ENCODE measurements at places on chromosomes 2 and 18.
A peak's percentile ranks its signal among the peaks of the same experiment; 100 is the strongest.

GRCh38 chr2:61911510-61911909 lies 6.0 kb downstream of the COMMD1 start:
- no peak for DNase-seq

DNA sequence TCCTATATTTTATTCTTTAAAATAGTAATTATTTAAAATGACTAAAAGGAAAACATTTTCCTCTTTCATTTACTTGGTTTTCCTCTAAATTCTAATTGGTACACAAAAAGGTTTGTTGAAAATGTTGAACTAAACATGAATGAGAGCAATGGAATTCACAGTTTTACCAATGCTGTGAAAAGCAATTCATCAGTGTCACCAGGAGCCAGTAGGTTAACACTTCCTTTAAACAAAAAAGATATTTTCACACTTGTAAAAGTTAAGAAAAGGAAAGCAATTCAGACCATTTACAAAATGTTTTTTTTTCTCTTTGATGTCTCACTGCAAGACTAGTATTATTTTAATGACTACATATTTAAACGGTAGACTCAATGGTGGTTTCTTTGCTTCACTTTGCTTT lies 341.6 kb downstream of the RIT2 start:
- no peak for DNase-seq

- DNase-seq: no peak
Observed at GRCh38 chr18:48668466-48669179, 129.8 kb downstream of the CTIF start.

GRCh38 chr2:112481050-112481527 lies 867 bp upstream of the TTL start:
- DNase-seq: peak; percentile 85

DNA sequence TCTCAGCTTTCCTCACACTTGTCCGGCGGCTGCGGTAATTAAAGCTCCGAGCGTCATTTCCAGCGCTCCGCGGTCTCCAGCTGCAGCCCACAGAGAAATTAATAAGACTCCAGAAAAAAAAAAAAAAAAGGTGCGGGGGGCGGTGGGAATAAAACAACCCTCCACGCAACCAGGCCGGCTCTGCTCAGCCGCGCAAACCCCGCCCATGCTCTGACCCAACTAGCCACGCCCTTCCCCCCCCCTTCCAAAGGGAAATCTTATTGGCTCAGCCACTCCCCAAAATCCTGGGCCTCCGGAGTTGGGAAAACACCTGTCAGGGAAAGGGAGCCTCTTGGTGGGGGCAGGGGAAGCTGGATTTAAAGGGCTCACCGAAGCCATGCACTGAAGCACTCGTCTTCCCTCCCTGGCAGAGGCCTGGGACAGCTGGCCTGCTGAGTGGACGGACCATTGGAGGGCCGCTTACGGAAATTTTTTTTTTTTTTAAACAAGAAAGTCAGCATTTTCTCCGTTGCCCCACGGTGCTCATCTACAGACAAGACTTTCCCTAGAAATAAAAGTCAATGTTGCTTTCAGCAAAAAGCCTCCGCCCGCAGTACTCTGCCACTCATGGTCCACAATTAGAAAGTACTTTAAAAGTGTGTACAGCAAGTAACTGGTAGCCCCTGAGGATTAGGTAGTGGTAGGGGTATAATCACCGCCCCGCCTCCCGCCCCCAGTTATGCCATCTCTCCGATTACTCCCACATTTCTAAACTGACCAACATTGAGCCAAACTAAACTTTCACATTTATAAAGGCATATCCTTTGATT lies 674 bp upstream of the ERBB4 start:
- DNase-seq: no peak

- peak; percentile 39 for DNase-seq
Observed at GRCh38 chr2:584863-585823, 92.1 kb downstream of the TMEM18 start.

- no peak for DNase-seq
Observed at GRCh38 chr18:5619376-5619775, 75.6 kb upstream of the EPB41L3 start.

DNA sequence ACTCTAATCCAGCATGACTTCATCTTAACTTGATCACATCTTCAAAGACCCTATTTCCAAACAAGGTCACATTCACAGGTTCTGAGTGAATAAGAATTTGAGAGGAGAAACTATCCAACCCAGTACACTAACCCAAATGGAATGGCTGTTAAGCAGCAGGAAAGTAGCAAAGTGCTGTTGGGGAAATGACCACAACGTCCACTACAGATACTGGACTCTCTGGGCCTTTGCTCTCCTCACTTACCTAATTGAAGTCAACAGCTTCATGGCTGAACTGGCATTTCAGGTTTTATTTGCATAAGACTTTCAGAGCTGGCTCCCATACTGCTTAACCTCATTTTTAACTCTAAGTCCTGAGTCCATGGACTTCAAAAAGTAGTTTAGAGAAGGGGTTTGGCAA lies 38.0 kb upstream of the ACVR2A start:
- DNase-seq: no peak

DNA sequence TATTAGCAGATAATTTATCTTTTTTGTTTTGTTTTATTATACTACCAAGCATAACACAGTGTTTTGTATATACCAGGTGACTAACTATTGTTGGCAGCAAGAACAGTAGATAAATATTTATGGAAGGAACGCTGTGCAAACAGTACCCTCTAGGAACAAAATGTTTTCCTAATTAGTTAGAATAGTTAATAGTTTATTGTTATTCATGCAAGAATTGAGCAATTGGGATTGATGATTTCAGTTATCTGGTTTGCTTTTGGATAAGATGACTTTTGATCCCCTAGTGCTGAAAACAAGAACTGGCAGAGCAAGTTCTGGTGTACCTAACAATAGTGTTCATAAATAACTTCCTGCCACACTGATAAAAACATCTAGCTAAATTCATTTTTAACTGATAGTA lies 323.3 kb downstream of the TGIF1 start:
- no peak for DNase-seq

DNA sequence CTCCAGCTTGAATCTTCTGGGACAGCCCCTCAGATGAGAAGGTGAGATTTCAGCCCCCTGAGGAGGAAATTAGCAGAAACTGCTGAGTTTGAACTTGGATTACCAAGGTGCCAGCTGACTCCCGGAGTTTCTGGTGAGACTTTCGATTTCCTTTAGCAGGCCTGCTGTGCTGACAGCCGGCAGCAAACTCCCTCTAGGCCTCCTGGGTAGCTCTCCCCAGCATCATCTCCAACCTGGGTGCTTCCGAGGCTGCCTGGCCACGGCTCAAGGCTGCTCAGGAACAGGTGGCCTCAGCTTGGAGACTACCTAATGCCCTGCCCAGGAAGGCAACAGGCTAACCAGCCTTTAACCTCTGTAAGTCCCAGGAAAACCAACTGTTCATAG lies 16.5 kb downstream of the SDC1 start:
- DNase-seq: no peak

DNA sequence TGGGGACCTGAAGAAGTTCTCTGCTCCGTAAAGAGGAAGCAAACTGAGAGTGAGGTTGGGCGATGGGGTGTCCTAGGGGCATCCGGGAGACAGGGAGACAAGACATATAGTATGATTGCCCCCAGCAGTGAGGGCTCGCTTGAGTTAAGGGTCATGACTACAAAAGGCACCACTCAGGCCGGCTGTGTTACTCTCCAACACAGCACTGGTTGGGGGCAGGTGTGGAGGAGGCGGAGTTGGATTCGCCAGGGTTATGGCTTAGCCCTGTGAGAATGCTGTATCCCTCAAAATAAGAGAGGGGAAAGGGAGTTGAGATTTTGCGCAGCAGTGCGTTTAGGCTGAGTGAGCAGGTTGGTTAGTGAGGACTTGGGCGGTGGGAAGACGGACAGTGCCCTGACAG lies 12.0 kb downstream of the DYSF start:
- no peak for DNase-seq

DNA sequence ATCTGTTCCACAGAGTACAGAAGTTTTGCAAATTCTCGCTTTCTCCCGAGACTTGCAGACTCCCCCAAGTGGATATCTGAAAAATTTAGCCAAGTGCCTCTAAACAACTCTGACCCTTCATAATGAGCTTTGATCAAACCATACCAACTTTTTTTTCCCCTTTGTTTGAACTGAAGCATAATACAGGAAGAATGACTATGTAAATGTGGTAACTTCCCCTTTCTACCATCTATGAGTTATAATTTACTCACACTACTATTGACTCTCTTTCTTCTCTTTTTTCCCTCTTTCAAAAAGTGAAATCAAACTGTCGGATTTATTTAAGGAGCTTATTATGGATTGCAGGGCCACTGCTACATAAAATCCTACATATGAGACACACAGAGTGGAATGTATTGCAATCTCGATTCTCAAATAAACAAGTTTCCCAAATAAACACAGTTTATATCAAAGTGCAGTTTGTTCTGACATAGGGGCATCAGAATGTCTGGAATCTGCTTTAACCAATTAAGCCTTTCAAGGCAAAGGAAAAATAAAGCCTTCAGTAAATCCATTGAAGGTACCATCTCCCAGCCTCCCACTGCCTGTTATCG lies 1.4 kb upstream of the ZNF804A start:
- no peak for DNase-seq

- peak; percentile 61 for DNase-seq
Observed at GRCh38 chr18:80171054-80171872, 62.2 kb downstream of the ADNP2 start.

DNA sequence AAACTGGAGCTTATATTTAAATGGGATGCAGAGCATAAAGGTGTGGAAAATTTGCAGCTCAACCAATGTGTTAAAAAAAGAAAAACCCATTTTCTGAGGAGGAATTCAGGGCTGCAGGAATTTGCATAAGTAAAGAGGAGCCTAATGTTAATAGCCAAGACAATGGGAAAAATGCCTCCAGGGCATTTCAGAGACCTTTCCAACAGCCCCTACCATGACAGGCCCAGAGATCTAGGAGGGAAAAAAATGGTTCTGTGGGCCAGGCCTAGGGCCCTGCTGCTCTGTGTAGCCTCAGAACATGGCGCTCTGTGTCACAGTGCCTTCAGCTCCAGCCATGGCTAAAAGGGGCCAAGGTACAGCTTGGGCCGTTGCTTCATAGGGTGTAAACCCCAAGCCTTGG lies 719.7 kb upstream of the ACVR2A start:
- no peak for DNase-seq

DNA sequence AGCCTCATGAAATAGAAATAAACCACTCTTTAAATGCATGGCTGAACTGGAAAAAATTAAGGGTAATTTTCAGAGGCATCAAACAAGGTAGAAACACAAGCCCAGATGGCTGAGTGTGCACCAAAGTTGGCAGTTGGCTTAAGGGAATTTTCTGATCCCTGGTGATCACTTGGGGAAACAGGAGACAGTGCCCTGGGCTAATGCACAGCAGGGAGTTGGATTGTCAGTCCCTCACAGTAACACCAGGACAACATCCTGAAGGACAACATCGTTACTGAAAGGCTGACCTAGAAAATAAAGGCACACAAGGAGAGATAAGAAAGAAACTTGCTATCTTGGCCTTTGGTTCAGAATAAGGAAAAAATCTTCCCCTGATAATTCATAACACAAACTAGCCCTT lies 417.0 kb downstream of the SLC4A3 start:
- no peak for DNase-seq

GRCh38 chr2:113777371-113777770 lies 20.9 kb upstream of the SLC35F5 start:
- DNase-seq: no peak

GRCh38 chr2:208501206-208501605 lies 94.6 kb downstream of the PTH2R start:
- DNase-seq: no peak

DNA sequence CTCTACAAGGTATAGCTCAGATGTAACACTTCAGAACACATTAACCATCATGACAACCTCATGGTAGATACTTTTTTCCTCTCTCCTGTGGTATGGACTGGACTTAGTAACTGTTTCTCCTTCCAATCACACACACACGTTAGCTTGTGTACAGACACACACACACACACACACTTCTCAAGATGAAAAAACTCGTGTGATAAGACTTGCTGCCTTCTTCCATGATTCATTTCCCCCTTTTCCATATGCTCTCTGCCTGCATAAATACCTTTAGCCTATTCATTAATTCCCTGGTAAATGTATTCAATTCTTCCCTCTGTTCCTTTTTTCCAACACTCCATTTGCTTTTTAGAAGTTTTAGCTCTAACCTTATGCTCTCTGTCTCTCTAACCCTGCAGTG lies 118.9 kb upstream of the TANK start:
- no peak for DNase-seq

DNA sequence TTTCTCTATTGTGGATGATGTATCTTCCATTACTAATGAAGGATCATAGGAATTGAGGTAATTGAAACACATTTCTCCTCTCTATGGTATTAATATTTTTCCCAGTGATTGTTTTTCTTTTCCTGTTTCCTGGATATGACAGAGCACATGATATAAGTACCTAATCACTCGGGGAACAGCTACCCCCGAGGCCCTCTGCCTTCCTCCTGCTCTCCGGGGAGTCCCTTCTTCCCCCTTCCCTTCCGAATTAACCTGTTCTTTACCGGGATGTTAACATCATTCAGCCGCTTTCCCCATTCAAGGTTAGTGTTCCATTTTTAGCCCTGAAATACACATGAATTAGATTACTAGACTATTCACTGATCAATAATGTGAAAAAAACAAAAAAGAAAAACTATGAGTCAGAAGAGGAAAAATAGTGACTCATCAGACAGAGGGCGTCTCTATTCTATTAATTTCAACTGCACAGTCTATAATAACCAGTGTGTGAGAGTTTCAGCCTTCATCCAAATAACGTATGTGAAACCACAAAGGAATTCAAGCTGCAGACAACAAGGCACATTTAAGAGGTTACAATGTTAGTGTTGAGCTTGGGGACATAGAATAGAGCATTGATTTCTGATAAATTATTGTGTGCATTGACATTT lies 450.8 kb downstream of the DLGAP1 start:
- no peak for DNase-seq

GRCh38 chr2:204228169-204228886 lies 291.8 kb downstream of the ICOS start:
- no peak for DNase-seq

- DNase-seq: no peak
Observed at GRCh38 chr2:227230151-227230550, 65.7 kb downstream of the COL4A3 start.

GRCh38 chr18:62325806-62326645 lies 916 bp downstream of the TNFRSF11A start:
- peak; percentile 38 for DNase-seq

- no peak for DNase-seq
Observed at GRCh38 chr18:59783138-59783537, 85.9 kb upstream of the CCBE1 start.

DNA sequence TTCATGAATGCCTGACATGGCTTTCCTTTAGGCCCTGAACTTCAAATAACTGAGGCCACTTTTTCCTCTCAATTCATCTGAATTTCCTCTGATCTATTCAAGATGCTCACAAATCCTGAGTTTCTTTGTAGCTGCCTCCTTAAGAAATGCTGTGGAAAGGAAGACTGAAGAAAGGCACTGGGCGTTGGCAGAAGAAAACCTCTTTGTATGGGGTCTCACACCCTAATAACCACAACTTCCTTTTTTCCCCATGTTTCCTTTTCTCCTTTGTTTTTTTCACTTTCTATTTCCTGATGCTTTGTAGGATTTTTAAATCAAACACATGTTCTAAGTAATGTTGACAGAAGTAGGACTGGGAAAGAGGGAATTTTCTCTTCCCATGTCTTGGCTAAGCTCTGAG lies 447.4 kb downstream of the CMPK2 start:
- DNase-seq: no peak

GRCh38 chr2:8670580-8670979 lies 11.3 kb upstream of the ID2 start:
- DNase-seq: no peak

GRCh38 chr2:10253596-10254372 lies 48.9 kb upstream of the HPCAL1 start:
- DNase-seq: no peak

- DNase-seq: no peak
Observed at GRCh38 chr2:24830786-24831185, 37.6 kb downstream of the CENPO start.

Measured in activated T-cell treated with anti-CD3 and anti-CD28 coated beads, Interleukin-2, amount 50 U/mL, for 1 hour (primary cell).